ENCODE measurements at places on chromosomes 16 and 17.

- DNase-seq, result no peak
Measured at GRCh38 chr16:70468776-70469525, 14.6 kb downstream of the FCSK start.

GRCh38 chr16:86466696-86467406 is 43.5 kb upstream of the FOXF1 start:
- DNase-seq, result no peak

DNA sequence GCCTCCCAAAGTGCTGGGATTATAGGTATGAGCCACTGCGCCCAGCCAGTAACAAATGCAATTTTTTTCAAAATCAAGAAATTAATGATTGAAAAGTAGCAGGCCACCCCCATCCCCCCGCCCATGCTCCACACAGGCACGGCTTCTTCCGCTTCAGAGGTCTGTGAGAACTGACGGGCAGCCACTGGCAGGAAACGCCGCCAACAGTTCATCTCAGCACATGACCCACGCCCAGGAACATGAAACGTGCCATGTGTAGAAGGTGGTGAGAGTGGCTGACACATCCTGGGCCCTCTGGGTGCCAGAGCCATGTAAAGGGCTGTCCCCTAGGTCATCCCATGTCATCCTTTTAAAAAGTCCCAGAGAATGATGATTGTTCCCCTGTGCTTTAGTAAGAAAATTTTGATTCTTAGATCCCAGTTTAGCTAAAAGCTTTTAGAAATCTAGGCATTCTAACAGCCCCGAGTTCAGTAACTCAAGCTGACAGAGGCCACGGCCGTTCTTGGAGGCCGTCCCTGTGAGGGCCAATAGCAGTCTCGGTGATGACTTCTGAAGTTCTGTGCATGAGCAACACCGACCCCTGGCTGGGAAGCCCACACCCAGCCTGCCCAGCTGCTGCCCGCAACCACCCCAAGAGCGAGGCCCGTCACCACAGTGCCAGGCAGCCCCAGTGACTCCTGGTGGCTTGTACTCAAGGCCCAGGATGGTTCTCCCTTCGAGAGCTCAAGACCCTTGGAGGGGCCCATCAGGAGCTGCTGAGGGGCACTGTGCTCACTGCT is 52.1 kb downstream of the KLHDC4 start:
- no peak for DNase-seq

GRCh38 chr17:14150619-14151018 is 81.3 kb downstream of the COX10 start:
- DNase-seq, result no peak

GRCh38 chr17:47982091-47982617 is 11.2 kb downstream of the CDK5RAP3 start:
- no peak for DNase-seq

Measured in epithelial cell of esophagus (primary cell).